ENCODE measurements at places on chromosomes 2 and 18. TPM values are rescaled to one million over a fixed set of nuclear protein-coding genes. Genes with fewer than 3 reads are reported as not detected.

DNA sequence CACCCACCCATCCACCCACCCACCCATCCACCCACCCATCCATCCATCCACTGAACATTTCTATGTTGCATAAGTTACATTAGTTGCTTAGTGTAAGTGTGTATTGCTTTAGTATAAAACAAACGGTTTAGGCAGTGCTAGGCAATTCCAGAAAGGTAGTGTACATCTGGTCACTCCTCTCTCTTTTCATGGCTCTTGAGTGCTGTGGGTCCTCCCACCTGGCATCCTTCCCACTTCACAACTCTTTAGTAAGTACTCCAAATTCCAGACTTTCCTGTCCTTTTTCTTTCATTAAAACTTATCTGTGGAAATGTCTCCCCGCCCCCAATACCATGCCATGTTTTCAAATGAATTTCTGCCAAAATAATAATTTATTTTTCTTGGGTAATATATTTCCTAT lies 122.5 kb downstream of the PLEKHM3 start:
- DNase-seq: no peak

DNA sequence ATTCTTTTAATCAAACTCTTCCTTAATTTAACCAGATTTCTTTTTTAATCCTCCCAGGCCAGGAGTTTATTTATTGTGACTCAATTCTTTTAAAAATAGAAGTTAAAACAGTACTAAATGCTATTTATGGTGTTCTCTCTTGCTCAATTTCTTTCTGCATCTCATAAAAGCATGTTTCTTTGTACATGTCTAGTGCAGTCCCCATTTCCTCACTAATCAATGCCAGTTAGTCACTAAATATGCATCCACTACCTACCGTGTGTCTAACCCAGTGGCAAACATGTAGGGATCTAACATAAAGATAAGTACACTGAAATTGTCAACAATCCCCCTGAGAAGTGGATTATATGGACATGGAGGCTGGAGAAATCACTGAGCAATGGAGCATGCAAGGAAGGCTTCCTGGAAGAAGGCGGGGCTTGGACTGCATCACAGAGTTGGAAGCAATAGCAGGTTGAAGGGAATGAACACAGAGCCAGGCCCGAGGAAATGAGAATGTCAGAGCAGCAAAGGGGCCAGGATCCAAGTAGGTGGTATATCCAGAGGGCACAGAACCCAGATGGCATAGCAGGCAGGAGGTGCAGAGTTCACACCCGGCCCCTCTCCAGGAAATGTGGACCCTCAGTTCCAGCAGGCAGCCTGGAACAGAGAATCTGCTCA lies 105.3 kb upstream of the FOSL2 start:
- DNase-seq: no peak

Gene HMSD
- under 0.01 TPM for total RNA-seq

- no peak for DNase-seq
These were observed 191.3 kb downstream of the MYO1B start for GRCh38 chr2:191436368-191437055.

Gene ST8SIA5
- total RNA-seq: under 0.01 TPM

- no peak for DNase-seq
These were observed 493 bp upstream of the BBS5 start for GRCh38 chr2:169478745-169479256.
